Left ventricle myocardium inferior (tissue), 1 donor: ENCODE measurements at places on chromosomes 6 and 20.
A peak's percentile ranks its signal among the peaks of the same experiment; 100 is the strongest.

DNA sequence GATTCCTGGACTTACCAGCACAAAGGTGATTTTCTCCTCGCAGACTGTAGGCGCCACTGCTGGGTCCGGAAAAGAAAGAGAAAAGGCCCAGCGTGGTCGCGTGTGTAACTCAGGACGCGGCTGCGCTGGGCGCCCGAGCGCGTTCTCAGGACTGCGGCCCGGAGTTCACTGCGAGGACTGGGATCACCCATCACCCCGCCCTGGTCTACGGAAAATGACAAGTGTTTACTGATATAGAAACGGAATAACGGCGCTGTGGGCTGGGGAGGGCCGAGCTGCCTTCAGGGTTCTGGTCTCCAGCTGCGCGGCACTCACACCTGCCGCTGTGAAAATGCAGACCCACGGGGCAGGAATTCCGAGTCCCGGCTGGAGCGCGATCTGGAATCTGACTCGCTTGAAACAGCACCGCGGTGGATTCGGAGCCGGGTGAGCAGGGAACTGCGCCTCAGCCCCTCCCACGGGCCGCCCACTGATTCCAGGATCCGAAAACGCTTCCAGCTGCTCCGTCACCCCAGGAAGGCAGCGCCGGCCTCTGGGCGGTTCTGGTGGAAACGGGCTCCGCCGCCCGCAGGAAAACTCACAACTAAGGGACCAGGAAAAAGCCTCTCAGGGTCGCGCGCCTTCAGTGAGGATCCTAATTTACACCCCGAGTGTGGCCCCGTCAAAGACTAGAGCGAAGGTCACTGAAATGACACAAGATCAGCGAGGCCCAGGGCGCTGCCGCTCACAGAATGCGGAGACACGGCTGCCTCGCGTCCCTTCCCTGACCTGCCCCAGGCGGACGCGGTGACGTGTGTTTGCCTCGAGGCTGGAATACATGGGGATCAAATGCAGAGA is 34.5 kb downstream of the HLA-A start:
- H3K4me1 ChIP-seq, result peaks cover 36% of the 10 kb centered on the region
- peak overlapping the region; percentile 74 for H3K4me3 ChIP-seq
- no peaks in the 10 kb centered on the region for H3K36me3 ChIP-seq
- H3K27me3 ChIP-seq, result no peaks in the 10 kb centered on the region

GRCh38 chr20:21496452-21496851 is 17.4 kb downstream of the NKX2-2 start:
- no peak overlapping the region for H3K4me3 ChIP-seq
- H3K27me3 ChIP-seq, result peaks cover 92% of the 10 kb centered on the region
- no peak for DNase-seq
- no peak overlapping the region for H3K27ac ChIP-seq

- peaks cover 8% of the 10 kb centered on the region for H3K4me1 ChIP-seq
- peak; percentile 49 for DNase-seq
- peaks cover 74% of the 10 kb centered on the region for H3K27me3 ChIP-seq
- no peak overlapping the region for H3K4me3 ChIP-seq
- no peaks in the 10 kb centered on the region for H3K36me3 ChIP-seq
These were observed 4.9 kb upstream of the BIRC7 start for GRCh38 chr20:63230800-63231268.

- H3K27ac ChIP-seq, result peak overlapping the region; percentile 99
- H3K36me3 ChIP-seq, result peaks cover 2% of the 10 kb centered on the region
- H3K4me3 ChIP-seq, result peak overlapping the region; percentile 79
- H3K27me3 ChIP-seq, result no peaks in the 10 kb centered on the region
- peaks cover 68% of the 10 kb centered on the region for H3K4me1 ChIP-seq
These were observed 1.5 kb downstream of the TP53INP2 start for GRCh38 chr20:34705397-34706301.

- H3K27me3 ChIP-seq, result no peaks in the 10 kb centered on the region
- no peak overlapping the region for H3K27ac ChIP-seq
- no peak overlapping the region for H3K4me3 ChIP-seq
- no peaks in the 10 kb centered on the region for H3K4me1 ChIP-seq
These were observed 256.2 kb downstream of the EPHA7 start for GRCh38 chr6:93163146-93163545.

DNA sequence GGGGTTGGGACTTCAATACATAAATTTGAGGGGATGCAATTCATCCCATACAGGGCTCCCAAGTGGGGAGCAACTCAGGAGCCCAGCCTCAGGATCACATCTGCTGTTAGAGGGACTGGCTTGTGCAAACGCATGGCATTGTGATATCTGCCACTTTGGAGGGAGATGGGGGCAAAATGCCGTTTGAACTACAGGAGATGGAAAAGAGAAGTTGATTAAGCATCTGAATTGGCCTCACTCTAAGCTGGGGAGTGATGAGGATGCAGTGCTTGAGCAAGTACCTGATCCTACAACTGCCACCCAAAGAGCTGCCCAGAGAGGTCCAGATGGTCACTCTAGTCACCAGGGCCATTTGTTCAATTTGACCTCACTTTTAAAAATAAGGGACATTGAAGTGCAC is 2.0 kb downstream of the LY86 start:
- H3K4me3 ChIP-seq, result no peak overlapping the region
- peaks cover 62% of the 10 kb centered on the region for H3K4me1 ChIP-seq
- H3K27ac ChIP-seq, result no peak overlapping the region
- H3K36me3 ChIP-seq, result no peaks in the 10 kb centered on the region
- DNase-seq, result no peak

DNA sequence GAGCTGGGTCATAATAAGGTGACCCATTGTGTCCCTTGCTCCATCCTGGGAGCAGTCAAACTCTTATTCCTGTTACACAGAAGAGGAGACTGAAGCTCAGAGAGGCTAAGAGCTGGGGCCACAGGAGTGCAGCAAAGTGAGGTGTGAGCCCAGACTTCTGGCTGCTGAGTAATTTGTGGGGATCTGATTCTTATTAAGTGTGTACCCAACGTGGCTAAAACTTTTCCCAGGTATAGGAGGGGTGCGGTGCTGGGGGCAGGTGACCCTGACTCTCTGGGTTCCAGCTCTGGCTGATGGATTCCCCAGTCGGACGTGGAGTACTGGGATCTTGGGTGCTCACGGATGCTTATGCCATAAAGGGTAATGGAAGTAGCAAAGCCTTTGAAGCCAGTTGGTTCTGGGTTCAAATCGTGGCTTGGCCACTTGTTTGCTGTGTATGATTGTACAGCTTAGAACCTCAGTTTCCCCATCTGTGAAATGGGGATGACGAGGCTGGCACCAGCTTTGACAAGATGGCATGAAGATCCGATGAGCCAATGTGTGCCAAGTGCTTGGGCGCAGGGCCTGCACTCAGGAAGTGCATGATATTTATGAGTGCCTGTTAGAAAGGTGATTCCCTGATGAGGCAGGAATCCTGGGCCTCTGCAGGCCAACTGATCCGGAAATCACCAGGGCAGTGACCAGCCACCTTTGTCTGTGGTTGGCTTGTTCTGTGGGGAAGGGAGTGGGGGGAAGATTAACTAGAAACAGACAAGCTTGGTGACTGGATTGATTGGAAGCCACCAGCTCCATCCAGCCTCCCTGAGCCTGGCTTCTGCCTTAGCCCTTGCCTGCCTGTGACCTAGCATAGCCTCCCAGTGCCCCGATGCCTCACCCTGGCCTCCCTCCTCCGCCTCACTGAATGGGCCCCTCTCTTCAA is 6.0 kb downstream of the SRC start:
- H3K4me1 ChIP-seq, result peaks cover 23% of the 10 kb centered on the region
- H3K4me3 ChIP-seq, result no peak overlapping the region
- no peak overlapping the region for H3K27ac ChIP-seq
- no peak for DNase-seq

- H3K36me3 ChIP-seq, result no peaks in the 10 kb centered on the region
- H3K4me3 ChIP-seq, result no peak overlapping the region
- peaks cover 31% of the 10 kb centered on the region for H3K4me1 ChIP-seq
- DNase-seq, result no peak
These were observed 11.8 kb downstream of the ADTRP start for GRCh38 chr6:11766589-11767450.

DNA sequence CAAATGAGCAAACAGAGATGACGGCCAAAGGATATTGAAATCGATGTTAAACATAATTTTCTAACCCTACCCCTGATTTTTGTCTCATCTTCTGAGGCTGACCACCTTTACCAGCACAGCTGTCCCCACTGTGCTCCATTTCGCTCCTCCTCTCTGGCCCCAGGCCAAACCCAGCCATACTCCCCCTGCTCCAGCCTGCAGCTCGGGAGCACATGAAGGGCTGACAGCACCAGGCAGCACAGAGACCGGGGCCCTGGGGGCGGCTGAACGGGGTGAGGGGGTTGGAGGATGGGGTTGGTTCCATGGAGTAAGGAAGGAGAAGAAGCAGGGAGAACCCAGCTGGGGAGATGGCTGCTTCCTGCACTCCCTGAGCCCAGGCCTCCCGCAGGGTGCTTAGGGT is 3.2 kb upstream of the NCR2 start:
- H3K36me3 ChIP-seq, result no peaks in the 10 kb centered on the region
- no peak overlapping the region for H3K4me3 ChIP-seq
- H3K27me3 ChIP-seq, result peaks cover 77% of the 10 kb centered on the region
- DNase-seq, result no peak
- no peak overlapping the region for H3K27ac ChIP-seq

DNA sequence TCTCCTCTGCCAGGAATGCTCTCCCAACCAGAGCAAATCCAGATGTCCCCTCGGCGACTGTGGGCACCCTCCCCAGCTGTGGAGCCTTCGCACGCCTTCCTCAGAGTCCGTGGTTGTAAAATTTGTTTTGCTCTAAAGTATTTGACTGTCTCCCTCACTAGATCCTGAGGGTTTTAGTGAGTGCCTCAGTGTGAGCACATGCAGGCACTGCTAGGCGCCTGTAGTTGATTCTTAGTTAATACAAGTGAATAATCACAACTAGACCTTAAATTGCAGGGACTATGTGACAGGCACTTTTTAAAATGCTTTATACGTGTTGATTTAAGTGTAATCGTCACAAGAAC is 680 bp upstream of the MTCH1 start:
- H3K4me3 ChIP-seq, result peak overlapping the region; percentile 96
- no peaks in the 10 kb centered on the region for H3K27me3 ChIP-seq
- peak overlapping the region; percentile 98 for H3K27ac ChIP-seq
- H3K36me3 ChIP-seq, result no peaks in the 10 kb centered on the region
- H3K4me1 ChIP-seq, result peaks cover 58% of the 10 kb centered on the region

- H3K27ac ChIP-seq, result no peak overlapping the region
- H3K27me3 ChIP-seq, result no peaks in the 10 kb centered on the region
- H3K4me1 ChIP-seq, result peaks cover 4% of the 10 kb centered on the region
- H3K36me3 ChIP-seq, result no peaks in the 10 kb centered on the region
These were observed 103.3 kb downstream of the ARHGAP18 start for GRCh38 chr6:129606664-129607063.

DNA sequence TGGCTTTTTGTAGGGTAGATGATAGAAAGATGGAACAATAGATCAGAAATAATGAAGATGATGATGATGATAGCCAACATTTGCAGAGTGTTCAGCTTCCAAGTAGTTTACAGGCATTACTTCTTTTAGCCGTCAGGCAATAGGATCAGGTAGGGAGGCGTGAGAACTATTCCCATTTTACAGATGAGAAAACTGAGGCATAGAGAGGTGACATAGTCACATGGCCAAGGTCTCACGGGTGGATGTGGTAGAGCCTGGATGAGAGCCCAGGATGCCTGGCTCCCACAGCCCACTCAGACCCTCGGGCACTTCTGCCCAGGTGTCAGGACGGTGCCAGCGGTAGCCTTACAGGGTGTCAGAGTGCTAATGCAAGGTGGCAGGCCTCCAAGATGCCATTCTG is 26.0 kb upstream of the TM9SF4 start:
- no peaks in the 10 kb centered on the region for H3K4me1 ChIP-seq
- no peaks in the 10 kb centered on the region for H3K36me3 ChIP-seq
- no peak for DNase-seq
- peaks cover 39% of the 10 kb centered on the region for H3K27me3 ChIP-seq

DNA sequence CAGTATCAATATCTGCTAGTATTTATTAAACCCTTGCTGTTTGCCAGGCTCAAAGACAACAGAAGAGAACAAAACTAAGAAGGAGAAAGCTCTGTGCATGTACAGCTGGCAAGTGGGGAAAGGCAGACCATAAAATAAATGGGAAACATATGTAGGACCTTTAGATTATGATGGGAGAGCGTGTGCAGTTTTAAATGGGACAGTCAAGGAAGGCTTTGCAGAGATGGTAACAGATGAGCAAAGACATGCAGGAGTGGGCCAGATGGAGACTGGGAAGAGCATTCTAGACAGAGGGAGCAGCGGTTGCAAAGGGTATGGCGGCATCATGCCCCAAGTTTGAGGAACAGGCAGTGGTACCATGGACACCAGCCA is 260.0 kb downstream of the NRN1 start:
- no peaks in the 10 kb centered on the region for H3K27me3 ChIP-seq
- H3K4me3 ChIP-seq, result no peak overlapping the region
- DNase-seq, result no peak
- no peak overlapping the region for H3K27ac ChIP-seq
- peaks cover 50% of the 10 kb centered on the region for H3K4me1 ChIP-seq
- no peaks in the 10 kb centered on the region for H3K36me3 ChIP-seq

- DNase-seq, result no peak
- H3K27ac ChIP-seq, result no peak overlapping the region
- H3K27me3 ChIP-seq, result no peaks in the 10 kb centered on the region
These were observed 10.9 kb upstream of the CALHM6 start for GRCh38 chr6:116450185-116450710.

DNA sequence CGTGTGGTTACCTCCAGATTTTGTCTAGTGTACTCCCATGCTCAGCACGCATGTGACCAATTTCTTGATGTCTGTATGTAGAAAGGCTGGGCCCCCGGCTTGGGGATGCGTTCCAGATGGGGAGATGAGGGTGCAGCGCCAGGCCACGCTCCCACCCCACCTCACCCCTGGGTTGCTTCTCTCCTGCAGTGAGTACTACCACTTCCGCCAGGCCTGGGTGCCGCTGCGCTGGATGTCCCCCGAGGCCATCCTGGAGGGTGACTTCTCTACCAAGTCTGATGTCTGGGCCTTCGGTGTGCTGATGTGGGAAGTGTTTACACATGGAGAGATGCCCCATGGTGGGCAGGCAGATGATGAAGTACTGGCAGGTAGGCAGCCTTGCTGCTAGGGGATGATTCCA is 11.5 kb upstream of the SRF start:
- no peak for DNase-seq
- H3K36me3 ChIP-seq, result no peaks in the 10 kb centered on the region
- no peak overlapping the region for H3K27ac ChIP-seq
- H3K4me3 ChIP-seq, result no peak overlapping the region
- no peaks in the 10 kb centered on the region for H3K4me1 ChIP-seq

GRCh38 chr20:8344631-8345030 is 212.6 kb downstream of the PLCB1 start:
- H3K36me3 ChIP-seq, result no peaks in the 10 kb centered on the region
- DNase-seq, result no peak
- no peak overlapping the region for H3K27ac ChIP-seq
- peaks cover 37% of the 10 kb centered on the region for H3K4me1 ChIP-seq

DNA sequence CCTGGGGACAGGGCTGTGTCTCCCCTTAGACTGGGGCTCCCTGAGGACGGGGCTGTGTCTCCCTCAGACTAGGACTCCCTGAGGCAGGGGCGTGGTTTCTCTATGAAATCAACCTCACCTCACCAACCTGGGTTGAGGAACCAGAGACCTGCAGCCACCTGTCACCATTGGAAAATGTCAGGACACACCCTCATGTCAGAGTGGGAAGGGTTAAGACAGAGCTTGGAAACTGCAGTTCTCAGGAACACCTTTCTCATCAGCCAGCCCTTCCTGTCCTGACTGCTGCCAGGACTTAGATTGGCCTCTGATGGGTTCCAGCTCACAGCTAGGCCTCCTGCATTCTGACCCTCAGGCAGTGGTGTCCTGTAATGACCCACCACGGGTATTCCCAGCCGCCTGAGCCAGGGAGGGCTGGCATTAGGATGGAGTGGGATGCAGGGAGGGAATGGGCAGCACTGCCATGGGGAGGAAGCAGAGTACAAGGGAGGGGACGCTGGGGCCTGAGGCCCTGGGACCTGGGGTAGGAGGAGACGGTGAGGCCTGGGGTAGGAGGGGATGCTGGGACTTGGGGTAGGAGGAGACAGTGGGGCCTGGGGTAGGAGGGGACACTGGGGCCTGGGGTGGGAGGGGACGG is 76.3 kb downstream of the MRPL14 start:
- H3K4me1 ChIP-seq, result peaks cover 65% of the 10 kb centered on the region
- no peak overlapping the region for H3K4me3 ChIP-seq
- peak overlapping the region; percentile 67 for H3K27ac ChIP-seq
- H3K36me3 ChIP-seq, result no peaks in the 10 kb centered on the region
- no peaks in the 10 kb centered on the region for H3K27me3 ChIP-seq
